Calu3 (cell line): ENCODE measurements at places on chromosomes 3 and 15. TPM values are rescaled to one million over a fixed set of nuclear protein-coding genes. Genes with fewer than 3 reads are reported as not detected.
A peak's percentile ranks its signal among the peaks of the same experiment; 100 is the strongest.

Gene ADAMTS9
- 54.6 and 63.3 TPM in 2 replicates for total RNA-seq

Gene EOMES
- 0.61 and 0.73 TPM in 2 replicates for total RNA-seq

DNA sequence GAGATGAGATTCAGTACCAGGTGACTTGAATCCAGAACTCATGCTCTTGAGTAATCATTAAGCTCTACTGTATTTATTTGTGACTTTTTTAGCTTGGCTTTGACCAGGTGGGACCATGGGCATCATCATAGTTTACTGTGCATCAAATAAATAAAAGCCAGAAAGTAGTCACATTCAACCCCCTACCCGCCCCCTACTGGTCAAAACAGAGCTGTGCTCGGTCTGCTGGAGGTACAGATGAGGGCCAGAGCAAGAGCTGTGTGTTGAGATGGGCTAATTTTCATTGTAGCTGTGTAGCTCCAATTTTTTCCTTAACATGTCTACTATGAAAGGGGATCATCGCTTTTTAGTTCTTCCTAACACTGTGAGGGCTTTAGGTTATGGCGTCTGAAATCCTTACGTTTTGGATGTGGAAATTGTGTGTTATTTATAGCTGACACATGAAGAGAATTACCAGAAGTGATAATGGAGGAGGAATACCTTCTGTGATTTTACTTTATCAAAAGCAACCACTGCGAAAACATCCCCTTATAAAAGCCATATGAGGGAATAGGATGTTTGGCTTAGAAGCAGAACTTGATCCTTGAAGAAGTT, 375.1 kb downstream of the PTPRG start:
- no peak overlapping the region for H3K4me3 ChIP-seq
- no peak overlapping the region for H3K27ac ChIP-seq
- H3K27me3 ChIP-seq: no peaks in the 10 kb centered on the region

Gene SAMD7
- total RNA-seq: not detected in 2 replicates

- no peak for DNase-seq
- H3K27ac ChIP-seq: no peak overlapping the region
- no peak overlapping the region for H3K4me3 ChIP-seq
- no peaks in the 10 kb centered on the region for H3K27me3 ChIP-seq
- H3K36me3 ChIP-seq: no peaks in the 10 kb centered on the region
- H3K4me1 ChIP-seq: no peaks in the 10 kb centered on the region
Measured at GRCh38 chr3:34405159-34405558, 606.7 kb downstream of the PDCD6IP start.

GRCh38 chr3:24454393-24454792, 40.3 kb downstream of the THRB start:
- no peak for DNase-seq
- H3K36me3 ChIP-seq: no peaks in the 10 kb centered on the region
- no peak overlapping the region for H3K4me3 ChIP-seq
- H3K27me3 ChIP-seq: no peaks in the 10 kb centered on the region

DNA sequence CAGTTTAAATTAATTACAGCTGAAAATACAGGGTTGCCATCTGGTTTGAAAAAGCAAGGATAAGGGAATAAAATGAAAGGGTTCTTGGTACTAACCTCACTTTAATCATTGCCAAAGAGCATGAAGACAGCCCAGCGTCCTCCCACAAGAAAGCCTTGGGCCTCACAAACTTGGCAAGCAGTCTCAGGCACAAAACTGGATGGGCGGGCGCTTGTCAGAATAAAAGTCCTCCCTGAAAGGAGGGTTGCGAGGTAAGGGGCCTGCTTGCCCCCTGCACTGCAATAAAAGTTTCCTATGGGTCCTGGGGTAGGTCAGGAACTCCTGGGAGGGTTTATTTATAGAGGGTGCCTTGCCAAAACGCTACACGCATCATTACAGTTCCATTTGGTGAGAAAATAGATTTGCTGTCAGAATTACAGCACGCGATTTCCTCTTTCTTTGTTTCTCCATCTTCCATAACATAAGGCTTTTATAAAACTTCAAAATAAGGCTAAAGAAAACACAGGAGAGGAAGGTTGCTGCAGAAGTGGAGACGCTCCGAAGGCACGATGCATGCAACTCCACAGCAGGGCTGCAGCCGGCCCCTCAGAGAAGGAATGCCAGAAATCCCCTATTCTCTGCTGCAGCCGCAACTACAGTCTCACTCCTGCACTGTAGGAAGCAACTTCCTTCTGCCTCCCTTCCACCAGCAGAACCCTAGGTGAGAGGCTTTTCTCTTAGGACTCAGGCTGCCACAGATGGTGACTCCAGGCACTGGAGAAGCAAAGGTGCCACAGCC, 61.3 kb downstream of the VGLL4 start:
- H3K27ac ChIP-seq: peak overlapping the region; percentile 67
- peaks cover 62% of the 10 kb centered on the region for H3K4me1 ChIP-seq
- no peaks in the 10 kb centered on the region for H3K27me3 ChIP-seq
- peak; percentile 55 for DNase-seq
- H3K36me3 ChIP-seq: peaks cover 19% of the 10 kb centered on the region
- H3K4me3 ChIP-seq: peak overlapping the region; percentile 75

GRCh38 chr3:45887759-45888511, 1.6 kb downstream of the CCR9 start:
- H3K27ac ChIP-seq: no peak overlapping the region
- peaks cover 29% of the 10 kb centered on the region for H3K27me3 ChIP-seq
- no peaks in the 10 kb centered on the region for H3K4me1 ChIP-seq

Gene SI
- total RNA-seq: not detected in 2 replicates

DNA sequence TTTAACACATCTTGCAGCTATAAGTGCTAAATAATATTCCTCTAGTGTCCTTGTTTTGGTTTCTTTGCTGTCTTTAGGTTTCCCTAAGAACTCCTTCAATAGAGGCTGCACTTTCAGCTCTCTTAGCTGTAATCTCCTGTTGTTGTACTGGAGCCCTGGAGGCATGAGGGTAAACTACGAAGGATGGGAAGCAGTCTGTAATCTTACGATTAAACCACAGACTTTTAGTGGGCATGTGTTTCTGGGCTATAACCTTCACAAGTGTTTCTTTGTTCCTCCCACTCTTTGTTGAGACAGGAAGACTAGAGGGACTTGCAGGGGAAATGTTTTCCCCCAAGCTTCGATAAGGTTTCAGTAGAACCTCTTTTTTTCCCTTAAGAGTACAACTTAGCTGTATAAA, 1058.1 kb downstream of the NSUN3 start:
- H3K27me3 ChIP-seq: no peaks in the 10 kb centered on the region
- DNase-seq: no peak
- H3K27ac ChIP-seq: no peak overlapping the region
- H3K4me1 ChIP-seq: no peaks in the 10 kb centered on the region
- no peak overlapping the region for H3K4me3 ChIP-seq

GRCh38 chr15:27250223-27250622, 279.2 kb downstream of the GABRG3 start:
- H3K27me3 ChIP-seq: no peaks in the 10 kb centered on the region
- H3K4me3 ChIP-seq: no peak overlapping the region
- no peaks in the 10 kb centered on the region for H3K4me1 ChIP-seq
- no peak for DNase-seq
- no peak overlapping the region for H3K27ac ChIP-seq

DNA sequence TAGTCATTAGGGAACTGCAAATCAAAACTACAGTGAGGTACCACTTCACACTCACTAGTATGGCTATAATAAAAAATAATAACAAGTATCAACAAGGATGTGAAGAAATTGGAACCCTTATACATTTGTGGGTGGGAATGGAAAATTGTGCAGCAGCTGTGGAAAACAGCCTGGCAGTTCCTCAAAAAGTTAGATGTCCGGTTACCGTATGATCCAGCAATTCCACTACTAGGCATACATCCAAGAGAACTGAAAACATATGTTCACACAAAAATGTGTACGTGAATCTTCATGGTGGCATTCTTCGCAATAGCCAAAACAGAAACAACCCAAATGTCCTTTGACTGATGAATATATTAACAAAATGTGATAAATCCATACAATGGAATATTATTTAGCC, 187.9 kb upstream of the LYSMD4 start:
- H3K4me1 ChIP-seq: no peaks in the 10 kb centered on the region
- H3K27me3 ChIP-seq: peaks cover 49% of the 10 kb centered on the region
- H3K4me3 ChIP-seq: no peak overlapping the region
- peaks cover 3% of the 10 kb centered on the region for H3K36me3 ChIP-seq
- H3K27ac ChIP-seq: no peak overlapping the region
- no peak for DNase-seq

- peaks cover 29% of the 10 kb centered on the region for H3K4me1 ChIP-seq
- no peak overlapping the region for H3K4me3 ChIP-seq
- peak overlapping the region; percentile 1 for H3K27ac ChIP-seq
- DNase-seq: no peak
- peaks cover 13% of the 10 kb centered on the region for H3K36me3 ChIP-seq
Measured at GRCh38 chr3:184558726-184559125, 2.9 kb upstream of the EPHB3 start.

DNA sequence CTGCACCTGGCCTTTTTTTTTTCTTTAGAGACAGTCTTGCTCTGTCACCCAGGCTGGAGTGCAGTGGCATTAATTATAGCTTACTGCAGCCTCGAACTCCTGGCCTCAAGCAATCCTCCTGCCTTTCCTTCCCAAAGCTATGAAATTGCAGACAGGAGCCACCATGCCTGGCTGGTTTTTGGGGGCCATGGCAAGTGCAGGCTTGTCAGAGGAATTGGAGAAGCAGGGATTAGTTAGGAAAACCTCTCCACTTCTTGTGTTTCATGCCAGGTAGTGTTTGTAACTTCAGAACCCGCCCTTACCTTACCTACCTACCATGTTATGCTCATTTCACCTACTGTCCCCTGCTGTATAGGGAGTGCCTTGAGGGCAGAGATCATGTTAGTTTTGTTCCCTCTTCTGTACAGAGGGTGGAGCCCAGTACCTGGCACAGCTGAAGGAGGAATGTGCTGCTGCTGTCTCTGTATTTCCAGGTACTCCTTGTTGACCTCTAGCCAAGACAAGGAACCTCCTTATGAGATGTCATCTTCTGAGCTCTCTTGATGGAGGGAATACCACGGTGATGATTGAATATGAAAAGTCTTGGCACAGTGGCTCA, 43.8 kb downstream of the TRAK1 start:
- no peak overlapping the region for H3K4me3 ChIP-seq
- DNase-seq: no peak
- H3K27ac ChIP-seq: peak overlapping the region; percentile 75
- H3K4me1 ChIP-seq: peaks cover 44% of the 10 kb centered on the region
- H3K36me3 ChIP-seq: peaks cover 22% of the 10 kb centered on the region

Gene THRB
- total RNA-seq: 13.5 and 15.5 TPM in 2 replicates

Gene STAB1
- total RNA-seq: 0.26 TPM in 1 of 2 replicates, not detected in the other

DNA sequence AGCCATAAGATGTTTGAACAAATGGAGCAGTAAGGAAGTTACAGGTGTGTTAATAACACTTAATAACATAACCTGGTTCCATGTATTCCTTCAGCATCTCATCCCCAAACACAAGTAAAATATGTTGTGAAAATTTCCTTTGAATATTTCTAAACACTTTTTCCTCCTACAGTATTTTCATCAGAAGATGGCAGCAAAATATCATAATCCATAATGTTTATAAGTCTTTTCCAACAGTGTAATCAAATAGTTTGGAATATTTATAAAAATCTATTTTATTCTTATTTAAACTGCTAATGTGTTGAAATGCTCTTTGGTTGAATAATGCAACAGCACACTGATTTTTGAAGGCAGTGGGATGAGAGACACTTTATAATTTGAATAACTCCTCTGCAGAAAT, 1020.5 kb downstream of the OTOL1 start:
- H3K4me1 ChIP-seq: no peaks in the 10 kb centered on the region
- H3K27me3 ChIP-seq: no peaks in the 10 kb centered on the region
- H3K36me3 ChIP-seq: no peaks in the 10 kb centered on the region
- no peak overlapping the region for H3K4me3 ChIP-seq
- DNase-seq: no peak

Gene IQCF5
- not detected in 2 replicates for total RNA-seq

Gene CCDC33
- total RNA-seq: 2.1 and 2.7 TPM in 2 replicates

Gene ABCF3
- total RNA-seq: 114 and 116 TPM in 2 replicates

Gene HIGD2B
- total RNA-seq: 0.34 TPM in 1 of 2 replicates, not detected in the other

DNA sequence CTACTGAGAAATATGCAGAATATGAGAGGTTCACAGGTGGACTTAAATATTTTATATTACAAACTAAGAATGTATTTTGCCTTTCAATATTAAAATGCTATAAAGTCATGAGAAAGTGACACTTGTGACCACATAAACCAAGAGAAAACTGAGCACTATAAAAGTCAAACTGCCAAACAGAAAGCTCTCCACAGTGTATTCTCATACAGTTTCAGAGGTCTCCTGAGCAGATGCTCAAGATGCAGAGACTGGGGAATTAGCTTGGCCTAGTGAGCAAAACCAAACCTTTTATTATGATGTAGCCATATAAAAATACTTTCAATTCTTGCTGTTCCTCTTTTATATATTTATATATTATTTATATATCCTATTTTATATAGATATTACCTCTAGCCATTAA, 227.8 kb downstream of the TBC1D5 start:
- no peak overlapping the region for H3K4me3 ChIP-seq
- H3K27ac ChIP-seq: no peak overlapping the region
- H3K36me3 ChIP-seq: no peaks in the 10 kb centered on the region
- peaks cover 14% of the 10 kb centered on the region for H3K27me3 ChIP-seq
- H3K4me1 ChIP-seq: peaks cover 6% of the 10 kb centered on the region
- no peak for DNase-seq

DNA sequence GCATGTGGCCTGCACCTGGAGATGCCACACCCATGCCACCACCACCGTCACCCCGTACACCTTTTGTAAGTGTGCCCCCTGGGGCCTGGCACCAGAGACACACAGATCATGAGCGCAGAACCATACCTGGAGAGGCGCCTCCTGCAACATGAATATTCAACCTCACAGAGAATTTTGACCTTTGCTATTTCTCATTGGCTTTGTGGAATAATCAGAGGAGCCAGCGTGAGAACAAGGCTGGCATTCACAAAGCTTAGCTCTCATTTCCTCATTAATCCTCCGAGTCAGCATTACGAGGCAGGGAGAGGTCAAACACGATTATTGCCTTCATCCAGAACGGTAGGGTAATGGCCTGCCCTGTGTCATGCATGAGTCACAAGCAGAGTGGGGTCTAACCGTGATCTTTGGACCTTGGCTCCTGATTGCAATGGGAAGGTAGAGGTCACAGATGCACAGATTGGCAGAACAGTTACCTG, 73.0 kb upstream of the POMGNT2 start:
- peak overlapping the region; percentile 78 for H3K27ac ChIP-seq
- DNase-seq: peak; percentile 75
- H3K4me1 ChIP-seq: peaks cover 65% of the 10 kb centered on the region
- no peak overlapping the region for H3K4me3 ChIP-seq
- no peaks in the 10 kb centered on the region for H3K27me3 ChIP-seq
